ENCODE measurements at places on chromosomes 1 and 21.

DNA sequence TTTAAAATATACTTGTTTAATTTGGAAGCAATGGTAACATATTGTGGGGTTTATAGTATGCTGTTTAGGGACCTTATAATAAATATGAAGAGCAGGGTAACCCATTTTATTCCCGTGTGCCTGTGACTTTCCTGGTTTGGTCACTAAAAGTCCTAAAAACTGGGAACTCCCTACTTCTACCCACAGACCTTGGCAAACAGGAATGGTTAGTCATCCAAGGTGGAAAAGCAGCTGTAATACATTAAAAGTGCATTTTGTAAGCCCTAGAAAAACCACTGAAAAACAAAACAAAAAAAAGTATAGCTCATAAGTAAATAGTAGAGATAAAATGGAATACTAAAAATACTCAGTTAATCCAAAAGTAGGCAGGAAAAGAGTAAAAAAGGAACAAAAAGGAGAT lies 538.9 kb downstream of the LMO4 start:
- DNase-seq: no peak

DNA sequence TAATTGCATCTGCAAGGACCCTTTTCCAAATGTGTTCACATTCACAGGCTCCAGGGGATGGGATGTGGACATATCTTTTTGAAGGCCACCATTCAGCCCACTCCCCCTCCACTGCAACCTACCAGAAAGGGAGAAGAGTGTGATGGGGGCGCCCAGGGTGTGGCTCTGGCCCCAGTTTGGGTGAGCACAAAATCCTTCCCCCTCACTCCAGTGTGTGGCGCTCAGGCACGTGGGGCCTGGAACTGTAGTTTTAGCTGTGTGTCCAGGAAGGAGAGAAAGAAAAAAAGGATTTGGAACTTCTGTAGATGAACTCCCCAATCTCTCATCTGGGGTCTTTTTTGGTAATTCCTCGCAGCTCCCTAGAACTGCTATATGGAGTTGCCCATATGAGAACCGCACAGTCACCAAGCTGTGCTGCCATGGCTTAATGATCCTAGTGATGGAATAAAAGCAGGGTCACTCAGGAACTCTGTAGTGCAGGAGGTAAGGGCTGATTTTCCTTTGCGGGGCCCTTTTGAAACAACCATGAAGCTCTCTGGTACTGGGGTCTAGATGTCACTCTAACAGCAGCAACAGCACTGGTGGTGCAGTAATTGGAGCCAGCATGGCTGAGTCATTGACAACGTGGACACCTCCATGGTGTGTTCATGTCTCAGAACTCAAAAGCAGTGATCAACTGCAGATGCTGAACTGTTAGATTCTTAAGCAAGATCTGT lies 17.0 kb downstream of the AGT start:
- DNase-seq: no peak

DNA sequence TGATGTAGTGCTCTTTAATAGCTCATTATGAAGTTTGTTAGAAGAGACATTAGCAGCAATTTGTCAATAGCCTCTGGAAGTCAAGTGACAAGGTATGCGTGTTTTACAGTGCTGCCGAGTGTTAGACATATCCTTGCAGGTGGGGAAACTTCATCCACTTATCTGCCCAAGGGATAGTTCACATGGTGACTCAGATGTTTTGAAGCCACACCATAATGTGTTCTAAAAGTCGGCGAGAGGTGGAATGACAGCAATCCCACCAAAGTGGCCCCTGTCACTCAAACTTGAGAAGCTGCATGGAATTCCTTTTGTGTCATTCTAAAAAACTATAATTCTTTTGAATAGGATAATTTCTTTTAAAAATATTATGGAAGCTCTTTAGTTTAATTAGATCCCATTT lies 98.1 kb downstream of the RUNX1 start:
- DNase-seq: no peak

DNA sequence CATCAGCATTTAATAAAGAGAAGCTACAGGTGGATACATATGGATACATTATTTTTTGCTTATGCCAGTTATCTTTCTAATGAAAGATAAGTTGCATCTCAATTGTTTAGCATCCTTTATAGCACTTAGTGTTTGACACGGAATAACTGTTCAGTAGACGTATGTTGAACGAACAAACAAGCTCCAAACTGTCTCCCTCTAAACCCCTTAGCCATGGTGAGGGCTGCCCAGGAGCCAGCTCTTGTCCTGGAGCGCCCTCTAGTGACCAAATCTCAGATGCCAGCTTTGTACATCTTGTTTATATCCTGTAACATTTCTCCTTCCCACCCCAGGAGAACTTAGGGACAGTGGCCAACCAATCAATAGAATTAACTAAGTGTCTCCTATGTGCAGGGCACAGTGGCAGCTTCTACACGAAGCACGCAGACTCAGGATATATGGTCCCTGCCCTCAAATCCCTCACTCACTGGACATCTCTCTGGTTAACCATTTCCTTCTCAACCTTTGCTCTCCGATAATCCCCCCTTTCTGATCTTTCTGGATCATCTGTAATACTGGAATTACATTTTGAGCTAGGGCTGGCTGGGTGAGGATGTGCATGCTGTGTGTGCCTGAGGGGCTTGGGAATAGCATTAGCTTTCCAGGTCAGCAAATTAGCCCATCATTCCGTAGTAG lies 22.9 kb downstream of the KCNA10 start:
- peak; percentile 16 for DNase-seq

DNA sequence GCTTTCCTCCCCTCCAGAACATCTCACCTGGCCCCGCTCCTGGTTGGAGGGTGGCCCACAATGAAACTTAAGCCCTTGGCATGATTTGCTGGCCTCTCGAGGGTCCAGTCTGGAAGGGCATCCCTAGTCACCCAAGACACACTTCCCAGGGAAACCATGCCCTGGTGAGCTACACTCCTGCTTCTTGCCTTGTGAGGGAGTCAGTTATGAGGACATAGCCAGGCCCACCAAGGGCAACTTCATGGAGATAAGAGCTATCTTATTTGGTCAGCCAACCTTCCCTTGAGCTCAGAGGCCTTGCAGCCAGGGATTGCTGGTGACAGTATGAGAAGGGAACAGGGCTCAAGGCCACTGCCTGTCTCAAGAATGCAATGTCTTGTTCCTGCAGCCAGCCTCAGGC lies 9.7 kb downstream of the TNR start:
- DNase-seq: no peak

GRCh38 chr1:150210706-150211105 lies 25.2 kb downstream of the ANP32E start:
- no peak for DNase-seq

GRCh38 chr21:18913914-18914313 lies 510.3 kb upstream of the TMPRSS15 start:
- no peak for DNase-seq

DNA sequence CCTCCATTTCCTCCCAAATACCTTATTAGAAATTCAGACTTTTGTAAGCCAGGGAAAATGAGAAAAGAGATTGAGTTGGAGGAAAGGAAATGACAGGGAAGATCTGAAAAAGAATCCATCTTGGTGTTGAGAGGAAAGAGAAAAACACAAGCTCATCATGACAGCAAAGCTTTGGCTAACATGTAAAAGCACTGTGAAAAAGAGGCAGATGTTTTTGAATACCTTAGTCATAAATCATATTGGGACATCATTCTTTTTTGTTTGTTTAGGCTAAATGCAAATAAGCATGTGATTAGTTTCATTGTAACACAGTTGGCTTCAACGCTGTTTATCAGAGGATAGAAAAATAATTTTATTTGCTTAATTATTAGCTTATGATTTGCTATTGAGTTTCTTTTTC lies 64.6 kb downstream of the LHX8 start:
- DNase-seq: no peak

DNA sequence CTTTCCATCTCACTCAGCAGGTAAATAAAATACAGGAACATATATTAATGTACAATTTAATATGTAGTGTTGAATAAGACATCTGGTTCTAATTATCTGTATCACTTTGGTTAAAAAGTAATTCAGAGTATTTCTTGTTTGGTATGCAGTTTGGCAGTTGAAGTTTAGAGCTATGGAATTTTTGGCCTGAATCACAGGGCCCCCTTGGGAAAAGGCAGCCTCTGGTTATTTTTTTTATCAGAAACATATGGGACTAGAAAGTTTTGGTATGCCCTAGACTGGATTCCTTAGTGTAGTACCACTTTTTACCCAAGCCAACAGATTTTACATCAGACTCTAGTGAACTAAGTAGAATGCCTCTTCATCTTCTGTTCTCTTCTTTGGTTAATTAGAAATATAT lies 26.4 kb downstream of the CNST start:
- no peak for DNase-seq

DNA sequence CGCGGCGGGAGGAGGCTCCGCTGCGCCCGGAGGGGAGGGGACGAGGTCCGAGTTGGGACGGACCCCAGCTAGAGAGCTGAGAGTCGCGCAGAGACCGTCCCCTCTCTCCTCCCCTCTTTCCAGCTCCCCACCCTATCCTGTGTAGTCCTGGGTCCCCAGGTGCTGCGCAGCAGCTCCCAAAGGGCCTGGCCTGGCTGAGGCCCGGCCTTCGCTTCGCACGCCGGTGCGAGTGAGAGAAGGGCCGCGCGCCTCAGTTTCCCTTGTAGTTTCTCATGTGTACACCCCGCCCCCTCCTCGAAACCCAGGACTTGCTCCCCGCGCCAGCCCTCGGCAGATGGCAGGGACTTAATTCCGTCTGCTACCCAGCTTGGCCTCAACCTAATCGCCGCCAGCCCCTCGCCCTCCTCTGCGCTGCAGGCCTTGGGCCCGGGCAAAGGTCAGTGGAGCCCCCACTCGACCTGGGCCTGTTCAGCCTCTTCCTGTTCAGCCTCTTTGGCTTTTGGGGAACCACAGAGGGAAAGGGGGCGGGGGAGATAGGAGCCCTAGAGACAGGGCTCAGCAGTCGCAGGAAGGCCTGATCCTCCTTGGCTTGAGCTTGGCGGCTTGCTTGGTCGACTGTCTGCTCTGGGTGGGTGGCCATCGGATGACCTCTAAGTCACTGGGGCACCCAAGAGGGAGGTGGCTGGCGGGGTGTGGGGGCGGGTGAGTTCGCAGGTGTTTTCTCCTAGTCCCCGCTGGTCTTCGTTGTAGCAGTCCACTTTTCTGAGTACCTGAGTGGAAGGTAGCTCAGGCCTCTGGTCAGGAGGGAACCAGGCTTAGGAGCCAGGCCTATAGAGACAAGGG lies 1.0 kb downstream of the ZNF687 start:
- DNase-seq: no peak

DNA sequence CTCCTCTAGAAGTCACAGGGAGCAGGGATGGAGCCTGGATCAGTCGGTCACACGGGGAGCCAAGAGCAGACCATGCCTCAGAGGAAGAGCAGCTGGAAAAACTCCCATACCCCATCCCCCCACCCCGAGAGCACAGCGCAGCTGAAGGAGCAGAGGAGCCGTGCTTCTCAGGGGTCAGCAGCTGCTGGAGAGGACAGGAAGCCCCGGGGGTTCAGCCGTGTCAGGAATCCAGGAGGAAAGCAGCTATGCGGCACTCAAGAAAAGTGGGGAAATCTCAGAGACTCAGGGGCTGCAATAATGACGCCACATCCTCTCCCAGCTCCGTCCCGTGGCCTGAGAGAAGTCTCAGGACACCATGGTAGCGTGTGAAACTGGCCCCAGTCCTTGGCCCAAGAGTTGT lies 102.3 kb downstream of the NPHP4 start:
- DNase-seq: no peak

GRCh38 chr1:195894411-195894810 lies 713.8 kb downstream of the KCNT2 start:
- no peak for DNase-seq

DNA sequence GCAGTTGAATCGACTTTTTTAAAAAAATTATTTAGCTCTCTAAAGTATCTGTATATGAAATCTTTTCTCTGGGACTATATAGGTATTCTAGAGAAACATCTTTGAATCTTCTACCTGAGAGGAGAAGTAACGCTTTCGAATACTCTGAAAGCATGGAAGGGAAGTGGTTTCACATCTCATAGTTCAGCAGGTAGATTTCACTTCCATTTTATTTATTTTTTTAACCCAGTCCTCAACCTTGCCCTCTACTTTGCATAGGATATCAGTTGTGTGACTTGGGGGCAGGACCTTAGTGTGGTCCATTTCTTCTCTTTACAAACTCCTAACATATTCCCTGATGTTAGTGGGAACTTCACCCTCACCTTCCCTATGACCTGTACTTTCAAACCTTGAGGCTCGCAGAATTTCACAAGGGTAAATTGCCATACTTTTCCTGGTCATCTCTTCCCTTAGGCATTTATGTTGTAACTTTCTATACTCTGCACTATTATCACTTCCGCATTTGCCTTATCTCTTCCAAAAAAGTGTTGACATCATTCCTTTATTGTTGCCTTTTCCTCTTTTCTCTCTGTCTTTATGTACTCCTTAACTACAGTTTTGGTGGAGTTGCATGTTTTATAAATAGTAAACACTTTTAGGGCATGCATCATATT lies 1208.5 kb upstream of the ADGRL4 start:
- no peak for DNase-seq

GRCh38 chr1:72278461-72278860 lies 3.9 kb downstream of the NEGR1 start:
- DNase-seq: no peak

GRCh38 chr1:232678185-232678886 lies 48.4 kb upstream of the SIPA1L2 start:
- DNase-seq: no peak

GRCh38 chr1:165484532-165484931 lies 39.6 kb upstream of the RXRG start:
- DNase-seq: no peak

GRCh38 chr1:241115784-241116183 lies 241.2 kb downstream of the RGS7 start:
- no peak for DNase-seq

GRCh38 chr1:3192361-3192760 lies 123.4 kb downstream of the PRDM16 start:
- no peak for DNase-seq

DNA sequence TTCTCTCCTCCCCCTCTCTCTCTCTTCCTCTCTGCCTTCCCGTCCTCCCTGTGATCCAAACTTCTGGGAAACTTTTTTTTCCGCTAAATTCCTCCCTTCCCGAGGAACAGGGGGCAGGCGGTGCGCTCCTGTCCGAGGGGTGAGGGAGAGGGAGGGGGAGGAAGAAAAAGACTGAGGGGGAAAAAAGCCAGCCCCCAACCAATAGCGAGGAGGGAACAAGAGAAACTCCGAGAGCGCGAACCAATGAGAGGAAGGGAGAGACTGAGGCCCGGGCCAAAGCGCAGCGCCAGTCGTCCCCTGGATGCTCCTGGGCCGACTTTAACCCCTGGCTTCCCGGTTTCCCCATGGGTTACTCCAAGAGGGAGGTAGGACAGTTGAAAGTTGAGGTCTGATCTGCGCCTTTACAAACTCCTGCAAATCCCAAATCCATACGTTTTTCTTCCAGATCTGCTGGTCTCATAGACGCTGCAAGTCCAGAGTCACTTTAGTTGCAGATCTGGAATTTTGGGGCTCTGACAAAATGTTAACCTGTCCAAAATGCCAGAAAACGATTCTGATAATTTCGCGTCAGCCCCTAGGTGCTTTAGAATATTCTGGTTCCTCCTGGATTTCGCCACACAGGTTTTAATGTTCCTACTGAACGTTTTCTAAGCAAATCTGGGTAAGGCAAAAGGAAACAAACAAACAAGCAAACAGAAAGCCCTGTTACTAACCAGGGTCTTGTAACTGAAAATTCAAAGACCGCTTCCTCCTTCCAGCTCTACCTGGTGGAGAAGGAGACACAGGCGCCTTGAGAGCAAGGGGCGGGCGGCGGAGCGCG lies at the start of gene TBX15:
TBX15 (minus strand) TSS at position 158 of the 820 bp plus-strand sequence. CDS start 548 bp downstream, outside the sequence.
- no peak for DNase-seq

Data from amygdala (tissue), 56 donors.